ENCODE measurements at places on chromosomes 3 and 15.

- no peak for DNase-seq
These were observed 152.9 kb downstream of the ATP10A start for GRCh38 chr15:25710184-25710583.

- no peak for DNase-seq
These were observed 51.3 kb upstream of the KPNA4 start for GRCh38 chr3:160616716-160617115.

DNA sequence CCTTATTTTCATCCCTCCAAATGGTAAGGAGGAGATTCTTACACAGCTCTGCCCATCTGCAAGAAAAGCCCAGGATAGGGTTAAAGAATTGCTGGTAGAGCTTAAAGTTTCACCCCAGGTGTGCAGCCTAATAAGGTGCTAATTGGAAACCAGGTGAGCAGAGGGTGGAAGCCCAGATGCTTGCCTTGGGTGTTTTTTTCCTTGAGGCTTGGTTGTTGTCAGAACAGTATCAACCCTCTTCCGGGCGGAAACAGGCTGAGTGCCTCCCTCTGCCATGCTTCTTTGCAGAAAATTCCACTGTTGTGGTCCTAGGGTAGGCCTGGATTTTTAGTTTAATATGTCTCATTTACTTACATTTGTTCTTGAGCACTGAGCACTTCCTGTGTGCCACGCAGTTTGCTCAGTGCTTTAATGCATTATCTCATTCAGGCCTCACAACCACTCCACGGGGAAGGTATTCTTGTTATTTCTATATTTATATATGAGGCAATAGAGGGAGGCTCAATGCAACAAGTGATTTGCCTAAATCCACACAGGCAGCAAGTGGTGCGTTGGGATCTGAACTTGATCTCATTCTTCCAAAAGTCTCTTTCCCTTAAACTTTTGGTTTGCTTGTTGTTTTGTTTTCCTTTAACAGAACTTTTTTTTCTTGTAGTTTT lies 115.0 kb upstream of the LRIG1 start:
- no peak for DNase-seq

DNA sequence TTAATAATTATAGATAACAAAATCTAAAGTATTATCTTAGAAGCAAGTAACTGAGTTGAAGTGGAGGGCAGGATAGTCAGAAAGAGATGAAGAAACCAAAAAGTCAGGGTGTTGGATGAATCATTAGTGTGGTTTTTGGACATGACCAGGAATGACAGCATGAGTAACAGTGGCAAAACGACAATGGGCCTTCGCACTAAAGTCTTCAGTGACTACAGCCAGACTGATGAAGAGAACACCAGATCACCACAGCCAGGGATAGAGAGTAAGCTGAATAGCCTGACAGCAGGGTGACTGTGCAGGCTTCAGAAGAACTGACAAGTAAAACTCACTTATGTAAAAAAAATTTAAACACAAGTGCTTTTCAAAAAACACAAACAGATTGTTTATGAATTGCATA lies 96.0 kb upstream of the MELTF start:
- no peak for DNase-seq

GRCh38 chr3:30356866-30357753 lies 249.3 kb upstream of the TGFBR2 start:
- no peak for DNase-seq

GRCh38 chr15:84715441-84716035 lies 401 bp downstream of the SEC11A start:
- DNase-seq = no peak

GRCh38 chr15:77966540-77967234 lies 110.8 kb downstream of the TBC1D2B start:
- DNase-seq = no peak

- DNase-seq = no peak
These were observed 281.4 kb upstream of the CTDSPL start for GRCh38 chr3:37580237-37580636.

- no peak for DNase-seq
These were observed 4.8 kb downstream of the LRRC58 start for GRCh38 chr3:120344349-120344748.

DNA sequence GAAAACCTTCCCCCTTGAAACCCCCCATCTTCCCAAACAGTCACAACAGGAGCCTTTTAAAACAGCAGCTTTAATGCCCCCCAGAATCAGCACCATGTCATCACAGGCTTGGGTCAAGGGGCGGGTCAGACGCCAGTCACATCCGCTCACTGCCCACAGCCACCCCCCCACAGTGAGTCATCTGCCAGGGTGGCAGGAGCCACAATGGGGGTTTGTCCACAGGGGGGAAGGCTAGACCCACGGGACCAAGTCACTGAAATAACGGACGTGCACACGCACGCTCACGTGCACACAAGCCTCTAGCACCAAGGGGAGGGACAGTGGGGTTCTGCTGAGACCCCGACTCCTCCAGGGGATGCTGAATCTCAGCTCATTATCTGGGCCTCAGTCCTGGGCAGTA lies 441 bp upstream of the UCN2 start:
- DNase-seq = no peak

DNA sequence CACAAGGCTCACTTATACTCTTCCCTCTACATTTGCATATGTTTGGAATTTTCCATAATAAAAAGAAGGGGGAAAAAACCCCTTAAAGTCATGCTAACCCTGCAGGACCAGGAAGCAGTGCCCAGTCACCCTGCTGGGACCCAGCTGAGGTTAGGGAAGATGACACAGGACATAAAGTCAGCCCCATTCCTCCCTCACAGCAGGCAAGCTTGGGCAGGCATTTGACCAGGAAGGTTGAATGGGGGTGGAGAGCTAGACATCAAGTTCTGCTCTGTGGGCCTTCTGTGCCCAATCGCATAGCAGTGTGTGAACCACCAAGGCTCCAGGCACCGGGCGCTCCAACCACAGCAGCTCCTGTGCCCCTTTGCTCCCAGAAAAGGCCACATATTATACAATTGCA lies 7.1 kb upstream of the HDAC11 start:
- DNase-seq = no peak

GRCh38 chr3:33314993-33315392 lies 37.8 kb downstream of the FBXL2 start:
- DNase-seq = no peak

DNA sequence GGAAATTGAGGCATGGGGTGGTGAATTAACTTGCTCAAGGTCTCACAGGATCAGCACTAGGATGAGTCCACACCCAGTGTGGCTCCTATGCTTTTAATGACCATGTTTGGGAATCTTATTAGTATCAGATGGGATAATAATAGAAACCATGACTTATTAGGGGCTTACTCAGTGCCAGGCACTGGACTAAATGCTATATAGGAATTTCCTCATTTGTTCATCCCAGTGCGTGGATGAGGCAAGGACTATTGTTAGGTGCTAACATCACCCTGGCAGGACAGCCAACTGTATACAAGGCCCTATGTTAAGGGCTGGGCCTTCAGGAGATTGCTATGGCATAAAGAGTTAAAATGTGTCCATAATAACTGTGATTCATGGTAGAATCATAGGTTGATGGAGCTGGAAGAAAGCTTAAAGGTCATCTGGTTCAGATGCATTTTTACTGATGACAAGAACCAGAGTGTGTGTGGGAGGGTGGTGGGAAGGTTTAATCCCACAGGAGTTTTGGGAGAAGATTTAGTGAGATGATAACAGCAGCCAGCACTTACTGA lies 4.7 kb upstream of the FEM1B start:
- no peak for DNase-seq

- no peak for DNase-seq
These were observed 51.4 kb downstream of the FLNB start for GRCh38 chr3:58059349-58060321.

DNA sequence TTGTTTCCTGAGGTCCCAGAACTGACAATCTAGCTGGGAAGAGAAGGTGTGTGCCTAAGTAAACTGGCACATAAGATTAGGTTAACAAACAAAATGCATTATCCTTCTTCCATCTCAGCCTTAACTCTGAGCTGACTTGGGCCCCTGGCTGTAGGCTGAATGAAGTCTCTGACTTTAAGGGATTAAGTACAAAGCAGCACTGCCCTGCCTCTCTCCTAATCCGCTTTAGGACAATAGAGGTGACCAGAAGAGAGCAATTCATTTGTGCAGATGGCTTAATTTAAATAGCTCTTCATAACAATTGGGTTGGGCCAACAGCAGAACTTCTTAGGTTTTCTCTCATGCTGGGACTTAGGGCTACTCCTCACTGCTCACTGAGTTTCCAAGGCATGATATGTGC lies 181.6 kb upstream of the SOX14 start:
- no peak for DNase-seq

- no peak for DNase-seq
These were observed 2.3 kb downstream of the INKA1 start for GRCh38 chr3:49805367-49805782.

GRCh38 chr3:102034639-102035451 lies 185.5 kb downstream of the NFKBIZ start:
- DNase-seq = no peak

- DNase-seq = no peak
These were observed 35.3 kb upstream of the PPP2R3A start for GRCh38 chr3:135930255-135930654.

GRCh38 chr3:194023501-194024280 lies 112.3 kb upstream of the HES1 start:
- no peak for DNase-seq

- DNase-seq = no peak
These were observed 46.9 kb upstream of the KIF23 start for GRCh38 chr15:69367236-69367635.

DNA sequence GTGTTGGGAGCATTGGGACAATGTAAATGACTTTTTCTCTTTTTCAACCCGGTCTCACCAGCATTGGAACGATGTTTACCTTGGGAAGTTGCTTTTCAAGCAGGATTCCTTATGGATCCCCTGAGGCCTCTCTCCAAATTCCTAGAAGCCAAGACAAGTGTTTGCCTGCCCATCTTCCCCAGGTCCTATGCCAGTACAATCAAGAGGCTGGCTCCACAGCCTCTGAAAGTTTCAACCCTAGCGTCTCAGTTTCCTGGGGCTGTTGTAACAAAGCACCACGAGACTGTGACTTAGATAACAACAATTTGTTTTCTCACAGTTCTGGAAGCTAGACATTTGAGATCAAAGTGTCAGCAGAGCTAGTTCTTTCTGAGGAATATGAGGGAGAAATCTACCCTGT lies 347.2 kb upstream of the UMPS start:
- no peak for DNase-seq

- no peak for DNase-seq
These were observed 8.7 kb downstream of the LIMD1 start for GRCh38 chr3:45603226-45603625.

GRCh38 chr15:92170897-92171296 lies 222.8 kb upstream of the ST8SIA2 start:
- DNase-seq = no peak

DNA sequence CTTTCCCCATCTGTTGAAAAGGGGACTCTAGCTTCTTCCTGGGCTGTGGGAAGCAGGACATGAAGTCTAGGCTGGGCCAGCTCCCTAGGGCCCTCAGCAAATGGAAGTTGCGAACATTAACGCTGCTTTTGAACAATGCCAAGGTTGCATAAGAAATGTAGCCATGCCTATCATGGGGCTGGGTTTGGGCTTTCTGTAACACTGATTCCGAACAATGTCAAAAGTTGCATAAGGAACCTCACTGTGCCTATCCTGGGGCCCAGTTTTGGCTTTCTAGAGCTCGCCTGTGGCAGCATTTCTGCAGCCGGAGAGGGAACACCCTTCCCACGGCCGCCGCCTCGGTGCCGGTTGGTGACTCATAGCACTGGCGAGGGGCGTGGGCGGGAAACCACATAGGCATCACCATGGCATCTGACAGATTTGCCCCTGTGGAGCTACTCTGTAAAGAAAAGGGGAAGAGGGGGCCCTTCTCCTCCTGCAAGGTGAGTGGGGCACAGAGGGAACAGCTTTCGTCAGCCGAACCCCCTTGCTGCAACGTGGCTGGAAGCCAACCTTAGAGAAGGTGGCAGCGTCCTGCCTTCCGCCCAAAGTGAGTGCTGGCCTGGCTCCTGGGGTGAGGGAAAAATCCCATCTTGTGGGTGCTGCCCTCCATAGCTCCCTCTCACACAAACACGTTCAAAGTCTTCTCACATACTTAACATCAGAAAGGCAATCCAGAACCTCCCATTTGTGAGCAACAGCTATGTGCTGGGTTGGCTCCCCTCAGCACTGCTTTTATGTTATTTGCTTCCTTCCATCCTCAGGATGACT lies 46.6 kb upstream of the ATP2B2 start:
- no peak for DNase-seq

DNA sequence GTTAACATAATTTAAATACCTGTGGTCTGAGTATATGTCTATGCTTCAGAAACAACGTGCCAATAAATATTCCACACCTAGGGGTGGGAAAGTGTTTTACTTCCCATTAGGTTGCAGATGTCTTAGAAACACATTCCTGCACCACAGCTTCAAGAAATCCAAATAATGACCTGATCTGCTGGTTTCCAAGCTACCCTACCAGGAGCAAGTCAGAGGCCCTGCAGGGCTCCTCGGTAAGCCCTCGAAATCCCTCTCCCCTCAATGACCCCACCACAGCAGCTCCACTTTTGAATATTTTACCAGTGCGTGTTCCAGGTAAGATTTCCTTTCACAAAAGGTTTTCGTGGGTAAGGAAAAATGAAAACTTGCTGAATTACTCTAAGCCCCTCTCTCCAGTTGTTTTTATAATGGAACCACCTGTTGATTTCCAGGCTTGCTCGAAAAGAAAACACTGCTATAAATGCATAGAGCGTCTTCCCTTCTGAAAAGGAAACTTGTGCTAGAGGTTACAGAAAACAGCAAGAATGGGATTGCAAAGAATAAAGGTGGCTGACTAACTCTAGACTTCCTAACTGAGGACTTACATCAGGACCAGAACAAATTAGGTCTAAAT lies 12.6 kb downstream of the IL12A start:
- no peak for DNase-seq

DNA sequence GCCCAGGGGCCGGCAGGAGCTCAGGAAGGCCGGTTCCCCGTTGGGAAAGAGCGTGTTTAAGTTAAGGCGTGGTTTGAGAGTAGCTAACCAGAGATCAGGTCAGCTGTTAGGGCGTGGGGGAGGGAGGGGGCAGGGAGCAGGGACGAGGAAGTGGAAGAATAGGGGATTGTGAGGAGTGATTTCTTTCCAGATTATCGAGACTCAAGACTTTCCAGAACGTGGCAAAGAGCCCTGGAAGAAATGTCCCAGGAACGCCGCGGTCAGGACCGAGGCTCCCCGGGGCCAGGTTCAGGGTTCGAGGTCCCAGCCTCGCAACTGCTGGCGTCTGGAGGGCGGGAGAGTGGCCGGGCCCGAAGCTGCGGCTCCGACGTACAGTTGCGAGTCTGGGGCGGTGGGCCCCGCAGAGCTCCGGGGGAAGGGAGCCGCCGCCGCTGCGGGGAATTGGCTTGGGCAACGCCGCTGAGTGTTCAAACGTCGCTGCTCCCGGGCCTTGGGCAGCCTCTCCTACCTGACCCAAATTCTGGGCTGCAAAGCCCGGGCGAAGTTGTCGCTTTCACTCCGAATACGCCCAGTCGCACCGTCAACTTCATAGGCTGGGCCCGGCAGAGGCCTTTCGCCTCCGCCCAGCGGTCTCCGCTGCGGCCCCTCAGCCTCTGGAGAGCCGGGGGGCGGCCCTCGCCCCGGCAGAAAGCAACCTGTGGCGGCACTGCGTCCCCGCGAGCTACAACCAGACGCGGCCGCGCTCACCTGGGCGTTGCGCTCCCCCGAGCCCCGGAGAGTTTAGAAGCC lies 9.5 kb downstream of the ISL2 start:
- DNase-seq = no peak

Data from NCI-H1930 (cell line).